ENCODE measurements at places on chromosomes 2 and 18.

DNA sequence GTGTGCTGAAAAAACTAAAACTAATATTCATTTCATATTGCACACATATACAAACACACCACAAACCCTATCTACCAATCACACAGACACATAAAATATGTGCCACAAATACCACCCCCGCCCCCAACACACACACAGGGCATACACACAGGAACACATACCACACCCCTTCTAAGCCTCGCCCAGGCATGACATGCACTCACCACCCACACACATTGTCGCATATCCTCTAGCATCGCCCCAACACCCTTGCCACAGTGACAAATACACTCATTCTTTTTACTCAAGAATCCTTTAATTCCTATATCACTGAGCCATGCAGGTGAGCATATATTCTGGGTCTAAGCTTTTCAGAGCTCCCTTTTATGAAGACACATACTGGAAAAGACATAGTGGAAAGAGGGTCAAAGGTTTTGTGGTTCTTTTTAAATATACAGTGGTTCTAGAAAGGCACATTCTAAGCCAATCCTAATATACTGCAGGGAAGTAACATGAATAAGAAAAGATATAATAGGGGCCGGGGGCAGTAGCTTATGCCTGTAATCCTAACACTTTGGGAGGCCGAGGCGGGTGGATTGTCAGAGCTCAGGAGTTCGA lies 24.5 kb upstream of the LCLAT1 start:
- H3K27ac ChIP-seq = peak overlapping the region; percentile 63
- DNase-seq = no peak
- peaks cover 22% of the 10 kb centered on the region for H3K4me1 ChIP-seq
- no peaks in the 10 kb centered on the region for H3K36me3 ChIP-seq
- no peak overlapping the region for H3K4me3 ChIP-seq

GRCh38 chr2:173989160-173989883 lies 24.1 kb upstream of the SP3 start:
- H3K4me3 ChIP-seq = no peak overlapping the region
- no peak for DNase-seq
- H3K4me1 ChIP-seq = peaks cover 29% of the 10 kb centered on the region
- no peaks in the 10 kb centered on the region for H3K27me3 ChIP-seq
- H3K36me3 ChIP-seq = no peaks in the 10 kb centered on the region

GRCh38 chr2:222296311-222296741 lies 2.5 kb downstream of the PAX3 start:
- peaks cover 54% of the 10 kb centered on the region for H3K4me1 ChIP-seq
- no peak for DNase-seq
- H3K27ac ChIP-seq = no peak overlapping the region
- no peak overlapping the region for H3K4me3 ChIP-seq
- no peaks in the 10 kb centered on the region for H3K36me3 ChIP-seq

GRCh38 chr18:39647627-39648534 lies 2082.3 kb upstream of the CELF4 start:
- H3K36me3 ChIP-seq = no peaks in the 10 kb centered on the region
- DNase-seq = no peak
- H3K27me3 ChIP-seq = no peaks in the 10 kb centered on the region
- no peak overlapping the region for H3K4me3 ChIP-seq
- H3K4me1 ChIP-seq = no peaks in the 10 kb centered on the region

- H3K27ac ChIP-seq = no peak overlapping the region
- peaks cover 17% of the 10 kb centered on the region for H3K4me1 ChIP-seq
- no peak overlapping the region for H3K4me3 ChIP-seq
- H3K27me3 ChIP-seq = no peaks in the 10 kb centered on the region
- H3K36me3 ChIP-seq = no peaks in the 10 kb centered on the region
These were observed 289.9 kb downstream of the SLC8A1 start for GRCh38 chr2:40161986-40162385.

DNA sequence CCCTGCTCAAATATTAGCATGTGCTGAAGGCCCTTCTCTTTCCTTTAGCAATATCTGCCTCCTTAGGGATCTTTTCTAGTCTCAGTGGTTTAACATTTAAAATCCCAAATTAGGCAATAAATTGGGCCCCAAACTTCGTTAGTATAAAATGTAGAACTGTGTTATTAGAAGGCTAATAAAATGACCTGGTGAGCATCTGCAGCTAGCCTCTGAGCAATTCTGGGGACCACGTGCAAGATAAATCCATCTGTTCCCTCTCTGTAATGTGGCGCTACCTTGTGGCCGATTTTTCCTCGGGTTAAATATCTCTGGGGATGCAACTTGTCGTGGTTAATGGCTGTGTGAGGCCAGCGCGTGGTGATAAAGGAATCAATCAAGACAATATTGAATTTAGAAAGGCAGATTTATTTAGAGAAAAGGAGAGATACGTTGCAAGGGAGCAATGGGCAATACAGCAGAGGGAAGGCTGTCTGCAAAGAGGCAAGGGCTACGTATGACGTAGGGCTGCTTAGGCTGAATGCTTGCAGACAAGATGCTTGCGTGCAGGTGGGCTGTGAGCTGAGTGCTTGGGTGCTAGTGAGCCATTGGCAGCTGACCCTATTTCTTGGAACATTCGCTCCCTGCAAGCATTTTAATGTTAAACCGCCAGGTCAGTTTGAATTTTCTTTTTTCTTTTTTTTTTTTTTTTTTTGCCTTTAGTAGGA lies 18.5 kb upstream of the IL36G start:
- H3K27me3 ChIP-seq = no peaks in the 10 kb centered on the region
- DNase-seq = no peak
- no peak overlapping the region for H3K4me3 ChIP-seq
- no peaks in the 10 kb centered on the region for H3K4me1 ChIP-seq
- H3K27ac ChIP-seq = no peak overlapping the region

DNA sequence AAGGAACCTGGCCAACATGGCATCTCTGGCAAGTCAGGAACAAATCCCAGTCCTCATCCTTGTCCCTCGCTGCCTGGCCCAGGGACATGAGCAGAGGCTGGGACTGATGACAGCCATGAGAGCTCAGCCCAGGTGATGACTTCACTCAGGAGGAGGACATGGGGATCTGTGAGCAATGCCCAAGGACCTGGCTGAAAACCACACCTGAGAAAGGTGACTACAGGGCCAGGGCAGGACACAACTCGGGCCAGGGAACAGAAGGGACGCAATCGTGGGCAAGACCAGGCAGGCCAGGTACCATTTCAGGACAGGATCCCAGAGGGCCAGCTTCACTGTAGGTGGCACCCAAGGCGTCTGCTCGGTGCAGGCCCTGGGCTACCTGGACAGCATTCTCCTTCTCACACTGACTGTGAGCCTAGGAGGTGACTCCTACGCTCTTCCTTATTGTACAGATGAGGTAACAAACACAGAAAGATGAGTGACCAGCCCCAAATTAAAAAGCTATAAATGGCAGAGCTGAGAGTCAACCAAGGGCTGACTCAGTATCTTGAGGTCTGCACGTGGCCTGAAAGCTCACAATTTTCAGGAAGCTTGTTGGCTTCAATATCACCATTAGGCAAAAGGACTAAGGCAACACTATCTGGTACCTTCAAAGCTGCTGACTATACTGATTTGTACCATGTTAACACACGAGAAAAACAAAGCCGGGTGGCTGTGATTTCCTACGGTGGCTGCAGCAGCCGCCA lies 141.1 kb downstream of the EIPR1 start:
- no peak for DNase-seq
- H3K4me3 ChIP-seq = no peak overlapping the region
- H3K4me1 ChIP-seq = no peaks in the 10 kb centered on the region
- H3K27ac ChIP-seq = no peak overlapping the region
- H3K27me3 ChIP-seq = no peaks in the 10 kb centered on the region

GRCh38 chr2:143525402-143525860 lies 396.2 kb downstream of the ARHGAP15 start:
- peak overlapping the region; percentile 37 for H3K27ac ChIP-seq
- H3K27me3 ChIP-seq = no peaks in the 10 kb centered on the region
- H3K4me3 ChIP-seq = no peak overlapping the region
- no peak for DNase-seq
- H3K4me1 ChIP-seq = no peaks in the 10 kb centered on the region

DNA sequence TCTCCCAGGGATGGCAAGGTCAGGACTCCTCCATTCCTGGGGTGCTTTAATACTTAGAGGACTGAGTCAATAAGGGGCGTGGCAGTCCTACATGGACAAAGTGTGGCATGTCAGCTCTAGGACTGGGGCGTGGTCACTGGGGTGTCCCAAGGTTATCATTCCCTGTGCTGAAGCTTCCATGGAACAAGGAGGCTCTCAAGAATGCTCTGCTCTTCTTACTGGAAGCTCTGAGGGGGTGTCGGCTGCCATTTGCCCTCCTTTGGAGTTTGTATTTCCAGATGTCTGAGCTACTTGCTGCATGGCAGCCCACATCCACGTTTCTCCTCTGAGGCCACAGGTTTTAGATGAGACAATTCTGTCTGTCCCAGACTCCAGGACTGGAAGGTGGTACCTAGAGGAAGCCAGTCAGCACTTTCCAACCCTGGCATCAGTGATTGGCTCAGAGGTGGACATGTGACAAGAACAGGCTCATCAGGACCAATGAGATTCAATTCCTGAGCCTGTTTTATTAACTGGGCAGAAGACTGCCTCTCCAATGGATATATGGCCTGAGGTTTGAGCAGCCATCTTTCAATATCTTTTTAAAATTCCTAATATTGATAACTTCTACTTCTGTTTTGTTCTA lies 128.9 kb upstream of the ARL4C start:
- peaks cover under 1% of the 10 kb centered on the region for H3K4me1 ChIP-seq
- DNase-seq = no peak
- no peak overlapping the region for H3K27ac ChIP-seq

DNA sequence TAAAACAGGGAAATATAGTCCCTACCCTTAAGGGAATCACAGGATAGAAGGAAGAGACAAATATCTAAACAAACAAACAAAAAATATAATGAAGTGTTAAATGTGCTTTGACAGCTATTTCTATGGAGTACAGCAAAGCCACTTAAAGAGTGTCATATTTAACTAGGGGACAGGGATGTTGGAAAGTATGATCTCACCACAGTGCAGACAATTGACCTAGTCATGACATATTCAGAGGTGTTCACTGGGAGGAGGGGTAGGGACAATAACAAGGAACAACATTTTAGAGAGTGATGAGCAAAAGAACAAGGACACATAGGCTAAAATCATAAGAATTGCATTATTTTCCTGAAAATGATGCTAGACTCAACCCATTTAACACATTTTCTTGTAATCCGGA lies 107.5 kb downstream of the TMEM163 start:
- no peak overlapping the region for H3K4me3 ChIP-seq
- H3K36me3 ChIP-seq = no peaks in the 10 kb centered on the region
- H3K4me1 ChIP-seq = no peaks in the 10 kb centered on the region
- no peaks in the 10 kb centered on the region for H3K27me3 ChIP-seq
- DNase-seq = no peak
- H3K27ac ChIP-seq = no peak overlapping the region

GRCh38 chr2:127164761-127165538 lies 55.1 kb downstream of the CYP27C1 start:
- H3K36me3 ChIP-seq = no peaks in the 10 kb centered on the region
- H3K4me1 ChIP-seq = no peaks in the 10 kb centered on the region
- no peaks in the 10 kb centered on the region for H3K27me3 ChIP-seq
- peak; percentile 58 for DNase-seq

GRCh38 chr2:23549821-23550530 lies 165.0 kb downstream of the KLHL29 start:
- H3K4me3 ChIP-seq = no peak overlapping the region
- H3K27me3 ChIP-seq = no peaks in the 10 kb centered on the region
- H3K36me3 ChIP-seq = no peaks in the 10 kb centered on the region
- H3K4me1 ChIP-seq = peaks cover 31% of the 10 kb centered on the region
- no peak for DNase-seq
- peak overlapping the region; percentile 47 for H3K27ac ChIP-seq

DNA sequence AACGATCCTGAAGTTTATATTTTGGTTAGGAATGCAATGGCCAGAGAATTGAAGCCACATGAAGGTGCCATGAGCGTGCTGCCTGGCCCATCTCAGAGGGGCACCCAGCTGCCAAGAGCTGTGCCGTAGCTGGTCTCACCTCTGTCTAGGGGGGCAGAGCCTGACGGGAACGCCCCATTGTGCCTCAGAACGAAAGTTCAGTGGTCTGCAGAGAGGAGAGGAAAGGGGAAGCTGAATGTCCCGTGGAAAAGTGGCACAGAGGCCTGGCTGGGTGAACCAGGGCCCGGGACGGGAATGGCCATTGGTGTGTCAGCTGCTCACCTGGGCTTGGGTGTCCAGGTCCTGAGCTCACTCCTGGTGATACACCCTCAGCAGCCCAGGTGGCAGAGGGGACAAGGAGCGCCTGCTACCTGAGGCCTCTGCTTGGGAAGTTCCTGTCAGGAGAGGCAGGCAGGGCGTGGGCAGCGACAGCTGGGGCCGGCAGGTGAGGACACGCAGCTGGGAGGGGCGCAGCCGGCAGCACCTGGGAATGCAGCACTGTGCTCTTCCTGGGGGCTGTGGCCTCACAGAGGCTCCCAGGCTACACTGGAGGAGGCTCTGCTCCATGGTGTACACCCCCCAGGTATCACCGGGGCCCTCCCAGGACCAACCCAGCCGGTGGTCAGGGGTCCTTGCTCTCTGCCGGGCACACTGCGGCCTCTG lies 67.3 kb downstream of the PARD6G start:
- no peak overlapping the region for H3K27ac ChIP-seq
- H3K4me1 ChIP-seq = no peaks in the 10 kb centered on the region
- no peaks in the 10 kb centered on the region for H3K36me3 ChIP-seq
- DNase-seq = no peak

GRCh38 chr2:130987519-130988425 lies 105.5 kb downstream of the FAM168B start:
- H3K27me3 ChIP-seq = no peaks in the 10 kb centered on the region
- no peak overlapping the region for H3K4me3 ChIP-seq
- no peak for DNase-seq

DNA sequence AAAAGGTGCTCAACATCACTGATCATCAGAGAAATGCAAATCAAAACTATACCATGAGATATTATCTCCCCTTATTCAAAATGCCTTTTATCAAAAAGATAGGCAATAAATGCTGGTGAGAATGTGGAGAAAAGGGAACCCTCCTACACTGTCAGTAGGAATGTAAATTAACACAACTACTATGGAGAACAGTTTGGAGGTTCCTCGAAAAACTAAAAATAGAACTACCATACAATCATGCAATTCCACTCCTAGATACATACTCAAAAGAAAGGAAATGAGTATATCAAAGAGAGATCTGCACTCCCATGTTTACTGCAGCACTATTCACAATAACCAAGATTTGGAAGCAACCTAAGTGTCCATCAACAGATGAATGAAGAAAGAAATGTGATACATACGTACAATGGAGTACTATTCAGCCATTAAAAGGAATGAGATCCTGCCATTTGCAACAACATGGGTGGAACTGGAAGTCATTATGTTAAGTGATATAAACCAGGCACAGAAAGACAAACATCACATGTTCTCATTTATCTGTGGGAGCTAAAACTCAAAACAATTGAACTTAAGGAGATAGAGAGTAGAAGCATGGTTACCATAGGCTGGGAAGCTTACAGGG lies 63.8 kb downstream of the MAP4K3 start:
- H3K27me3 ChIP-seq = no peaks in the 10 kb centered on the region
- H3K27ac ChIP-seq = no peak overlapping the region
- no peak overlapping the region for H3K4me3 ChIP-seq
- no peaks in the 10 kb centered on the region for H3K36me3 ChIP-seq
- no peak for DNase-seq
